ENCODE measurements at places on chromosomes 5 and 9. TPM values are rescaled to one million over a fixed set of nuclear protein-coding genes. Genes with fewer than 3 reads are reported as not detected.

DNA sequence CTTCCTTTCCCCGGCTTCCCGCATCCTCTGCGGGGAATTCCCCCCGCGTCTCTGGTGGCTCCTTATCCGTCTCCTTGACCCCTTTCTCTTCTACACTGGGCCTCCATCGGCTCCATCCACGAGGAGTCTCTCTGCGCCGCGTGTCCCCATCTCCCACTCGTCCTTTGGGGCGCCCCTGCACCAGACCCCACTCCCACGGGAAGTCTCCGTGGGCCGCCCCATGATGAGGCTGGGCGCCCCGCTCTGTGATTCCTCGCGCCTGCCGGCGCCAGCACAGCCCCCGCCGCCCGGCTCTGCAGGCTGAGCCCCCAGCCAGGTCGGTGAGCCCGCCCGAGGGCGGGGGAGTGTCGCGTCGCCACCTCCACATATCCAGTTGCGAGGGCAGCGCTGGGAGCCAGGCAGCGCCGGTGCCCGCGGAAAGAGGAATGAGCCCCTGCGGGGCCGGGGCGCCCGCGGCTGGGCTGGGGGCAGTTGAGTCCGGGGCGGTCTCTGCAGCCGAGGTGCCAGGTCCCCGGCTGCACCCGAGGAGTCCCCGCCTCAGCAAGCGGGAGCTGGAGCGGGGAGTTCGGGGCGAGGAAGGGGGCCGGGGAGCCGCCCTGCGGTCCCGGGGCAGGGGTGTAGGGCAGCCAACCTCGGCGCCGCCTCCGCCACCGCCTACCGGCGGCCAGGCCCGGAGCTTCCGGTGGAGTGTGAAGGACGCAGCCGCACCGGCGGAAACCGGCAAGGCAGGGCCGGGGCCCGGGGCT lies 2.1 kb upstream of the TRAF1 start:
- peaks cover 25% of the 10 kb centered on the region for H3K36me3 ChIP-seq
- peak overlapping the region; percentile 99 for H3K27ac ChIP-seq
- H3K4me3 ChIP-seq, result peak overlapping the region; percentile 80
- peak; percentile 86 for DNase-seq
- peaks cover 64% of the 10 kb centered on the region for H3K4me1 ChIP-seq

DNA sequence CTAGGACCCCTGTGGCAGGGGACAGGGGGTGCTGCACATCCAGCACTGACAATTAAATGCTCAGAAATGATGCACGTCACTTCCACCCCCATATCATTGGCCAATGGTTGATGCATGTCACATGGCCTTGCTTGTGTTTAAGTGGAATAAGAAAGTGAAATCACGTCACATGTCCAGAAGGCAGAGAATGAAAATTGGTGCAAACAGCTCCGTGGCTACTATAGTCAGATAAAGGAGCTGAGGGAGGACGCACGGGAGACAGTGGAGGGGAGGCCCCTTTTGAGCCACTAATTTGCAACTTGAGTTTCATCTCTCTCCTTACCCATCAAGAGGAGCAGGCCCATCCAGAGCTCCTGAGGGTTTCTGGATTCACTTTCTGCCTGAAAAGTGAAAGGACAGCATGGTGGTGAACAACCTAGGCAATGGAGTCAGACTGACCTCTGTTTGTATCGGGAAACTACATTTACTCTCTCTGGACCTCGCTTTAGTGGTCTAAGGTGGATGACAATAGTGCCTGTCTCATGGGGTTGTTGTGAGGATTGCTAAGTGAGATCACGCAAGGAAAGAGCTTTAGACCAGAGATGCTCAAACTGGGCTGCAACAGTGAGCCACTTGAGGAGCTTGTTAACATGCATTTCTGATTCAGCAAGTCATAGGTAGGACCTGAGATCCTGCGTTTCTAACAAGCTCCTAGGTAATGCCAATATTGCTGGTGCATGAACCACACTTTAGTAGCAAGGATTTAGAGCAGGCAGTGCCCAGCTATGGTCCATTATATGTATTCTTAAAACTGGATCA lies 133.9 kb upstream of the ADRA1B start:
- H3K4me1 ChIP-seq, result peaks cover 37% of the 10 kb centered on the region
- peaks cover 39% of the 10 kb centered on the region for H3K27me3 ChIP-seq
- no peak overlapping the region for H3K27ac ChIP-seq
- H3K4me3 ChIP-seq, result no peak overlapping the region
- DNase-seq, result peak; percentile 31

DNA sequence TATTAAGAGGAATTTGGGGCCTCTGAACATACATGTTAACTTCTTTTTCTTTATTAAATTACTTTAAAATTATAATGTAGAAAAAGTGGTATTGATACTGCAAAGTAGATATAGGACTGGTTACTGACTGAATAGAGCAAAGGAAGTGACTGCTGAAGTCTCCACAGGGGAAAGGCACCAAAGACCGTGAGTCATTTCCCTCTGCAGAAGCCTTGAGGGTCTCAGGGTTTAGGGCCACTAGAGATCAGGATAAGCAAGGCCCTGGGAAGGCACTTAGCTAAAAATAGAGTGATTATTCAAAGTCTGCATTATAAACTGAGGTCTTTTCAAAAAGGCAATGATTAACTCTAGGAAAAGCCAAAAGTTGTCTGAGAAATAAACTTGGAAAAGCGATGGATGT lies 44.7 kb upstream of the ITGA1 start:
- H3K27ac ChIP-seq, result peak overlapping the region; percentile 16
- no peak for DNase-seq
- no peaks in the 10 kb centered on the region for H3K36me3 ChIP-seq
- no peak overlapping the region for H3K4me3 ChIP-seq
- H3K4me1 ChIP-seq, result peaks cover 37% of the 10 kb centered on the region

DNA sequence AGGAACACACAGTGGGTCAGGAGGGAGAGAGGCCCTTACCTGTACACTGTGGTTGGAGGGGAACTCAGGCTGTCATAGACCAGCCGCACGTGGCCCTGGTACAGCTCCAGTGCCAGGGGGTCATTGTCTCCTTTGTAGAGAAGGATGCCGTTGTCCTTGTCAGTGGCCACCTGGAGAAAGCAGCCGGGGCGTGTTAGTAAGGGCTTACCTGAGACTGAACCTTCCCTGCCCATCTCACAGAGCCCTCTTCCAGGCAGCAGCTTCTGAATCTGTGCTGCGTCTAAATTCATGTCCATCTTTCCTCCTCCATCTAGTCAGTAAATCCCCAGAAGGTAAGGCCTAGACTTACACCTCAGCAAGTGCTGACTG lies 104.7 kb upstream of the PANK3 start:
- no peak overlapping the region for H3K4me3 ChIP-seq
- peaks cover 11% of the 10 kb centered on the region for H3K4me1 ChIP-seq
- no peaks in the 10 kb centered on the region for H3K27me3 ChIP-seq

GRCh38 chr5:124136609-124137008 lies 609.8 kb downstream of the ZNF608 start:
- no peak overlapping the region for H3K27ac ChIP-seq
- no peaks in the 10 kb centered on the region for H3K27me3 ChIP-seq
- no peaks in the 10 kb centered on the region for H3K4me1 ChIP-seq
- H3K4me3 ChIP-seq, result no peak overlapping the region
- no peak for DNase-seq

GRCh38 chr5:57695706-57696388 lies 213.2 kb upstream of the ACTBL2 start:
- no peak for DNase-seq
- no peak overlapping the region for H3K4me3 ChIP-seq

Gene NIPSNAP3A
- 12.5 TPM for total RNA-seq

Gene ZNF879
- total RNA-seq, result 2.4 TPM

Gene IL7R
- 169 TPM for total RNA-seq

Gene SRP19
- 49.1 TPM for total RNA-seq

- H3K36me3 ChIP-seq, result no peaks in the 10 kb centered on the region
- DNase-seq, result no peak
- no peaks in the 10 kb centered on the region for H3K4me1 ChIP-seq
- H3K27ac ChIP-seq, result no peak overlapping the region
- H3K27me3 ChIP-seq, result peaks cover 5% of the 10 kb centered on the region
- no peak overlapping the region for H3K4me3 ChIP-seq
Observed at GRCh38 chr9:14433351-14434157, 119.6 kb upstream of the NFIB start.

DNA sequence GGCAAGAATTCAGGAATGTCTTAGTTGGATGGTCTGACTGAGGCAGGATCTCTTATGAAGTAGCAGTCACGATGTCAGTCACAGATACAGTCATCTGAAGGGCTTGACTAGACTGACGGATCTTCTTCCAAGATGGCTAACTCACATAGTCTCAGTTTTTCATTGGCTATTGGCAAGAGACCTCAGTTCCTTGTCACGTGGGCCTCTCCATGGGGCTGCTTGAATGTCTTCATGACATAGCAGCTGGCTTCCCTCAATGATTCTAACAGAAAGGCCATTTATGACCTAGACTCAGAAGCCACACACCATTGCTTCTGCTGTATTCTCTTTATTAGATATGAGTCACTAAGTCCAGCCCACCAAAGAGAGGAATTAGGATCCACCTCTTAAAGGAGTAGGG lies 4.7 kb downstream of the APC start:
- H3K27ac ChIP-seq, result no peak overlapping the region
- no peaks in the 10 kb centered on the region for H3K36me3 ChIP-seq
- H3K4me1 ChIP-seq, result peaks cover 13% of the 10 kb centered on the region
- no peak for DNase-seq
- H3K4me3 ChIP-seq, result no peak overlapping the region
- no peaks in the 10 kb centered on the region for H3K27me3 ChIP-seq

- no peak for DNase-seq
- H3K4me3 ChIP-seq, result no peak overlapping the region
- H3K27ac ChIP-seq, result no peak overlapping the region
- H3K36me3 ChIP-seq, result peaks cover 12% of the 10 kb centered on the region
- H3K4me1 ChIP-seq, result no peaks in the 10 kb centered on the region
Observed at GRCh38 chr5:94707359-94707758, 88.9 kb downstream of the SLF1 start.

DNA sequence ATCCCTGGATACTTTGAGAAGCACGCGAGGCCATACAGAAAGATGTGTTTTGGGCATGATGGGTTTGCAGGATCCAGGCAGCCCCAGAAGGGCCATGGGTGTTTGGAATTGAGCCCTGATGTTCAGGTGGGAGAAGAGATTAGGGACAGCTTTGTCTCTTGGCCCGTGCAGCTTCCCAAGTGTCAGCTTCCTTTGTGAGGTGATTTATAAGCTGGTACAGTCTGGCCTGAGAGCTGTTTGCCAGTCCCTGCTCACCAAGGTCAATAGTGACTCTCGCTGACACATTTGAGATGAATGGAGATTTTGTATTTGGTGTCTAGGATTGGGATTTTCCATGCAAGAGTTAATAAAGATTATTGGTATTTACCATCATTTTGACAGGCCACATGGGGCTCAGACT lies 165.9 kb downstream of the ICE1 start:
- no peak overlapping the region for H3K4me3 ChIP-seq
- DNase-seq, result no peak
- H3K27me3 ChIP-seq, result peaks cover 9% of the 10 kb centered on the region
- no peak overlapping the region for H3K27ac ChIP-seq

GRCh38 chr5:133610489-133611356 lies 1.6 kb downstream of the FSTL4 start:
- H3K4me1 ChIP-seq, result peaks cover 7% of the 10 kb centered on the region
- no peak overlapping the region for H3K27ac ChIP-seq

DNA sequence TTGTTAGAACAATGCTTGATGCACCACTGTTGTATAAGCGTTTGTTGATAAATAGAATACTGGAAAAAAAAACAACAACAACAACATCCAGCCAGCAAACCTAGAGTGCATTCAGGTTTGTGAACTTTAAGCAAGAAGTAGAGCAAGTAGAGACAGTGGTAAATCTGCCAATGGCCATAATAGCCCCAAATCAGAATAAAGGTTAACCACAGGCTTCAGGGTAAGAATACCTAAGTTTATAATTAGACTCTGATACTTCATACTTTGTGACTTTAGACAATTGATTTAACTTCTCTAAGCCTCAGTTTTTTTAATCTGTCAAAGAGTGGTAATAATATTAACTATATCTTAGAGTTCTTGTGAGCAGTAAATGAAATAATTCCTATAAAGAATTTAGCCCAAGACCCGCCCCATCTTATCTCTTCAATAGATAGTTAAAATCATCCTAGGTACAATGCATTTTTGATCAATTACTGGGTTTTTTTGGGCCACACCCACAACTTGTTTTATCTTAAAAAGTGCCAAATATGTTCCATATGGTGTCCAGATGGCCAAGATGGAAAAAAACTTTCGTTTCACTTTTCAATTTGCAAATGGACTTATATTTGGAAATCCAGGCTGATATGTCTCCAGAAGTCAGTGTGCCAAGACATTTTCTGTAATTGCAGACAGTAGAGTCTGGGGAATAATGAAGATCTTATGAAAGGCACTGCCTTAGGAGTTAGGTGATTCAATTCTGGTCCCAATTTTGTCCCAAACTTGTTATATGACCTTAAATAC lies 24.5 kb upstream of the DPYSL3 start:
- DNase-seq, result no peak
- no peaks in the 10 kb centered on the region for H3K36me3 ChIP-seq
- H3K27me3 ChIP-seq, result no peaks in the 10 kb centered on the region
- no peak overlapping the region for H3K27ac ChIP-seq
- no peaks in the 10 kb centered on the region for H3K4me1 ChIP-seq

Gene SYK
- not detected for total RNA-seq

- H3K4me1 ChIP-seq, result no peaks in the 10 kb centered on the region
- no peak for DNase-seq
- no peaks in the 10 kb centered on the region for H3K36me3 ChIP-seq
- no peak overlapping the region for H3K27ac ChIP-seq
Observed at GRCh38 chr5:9766581-9766980, 136.4 kb upstream of the TAS2R1 start.

DNA sequence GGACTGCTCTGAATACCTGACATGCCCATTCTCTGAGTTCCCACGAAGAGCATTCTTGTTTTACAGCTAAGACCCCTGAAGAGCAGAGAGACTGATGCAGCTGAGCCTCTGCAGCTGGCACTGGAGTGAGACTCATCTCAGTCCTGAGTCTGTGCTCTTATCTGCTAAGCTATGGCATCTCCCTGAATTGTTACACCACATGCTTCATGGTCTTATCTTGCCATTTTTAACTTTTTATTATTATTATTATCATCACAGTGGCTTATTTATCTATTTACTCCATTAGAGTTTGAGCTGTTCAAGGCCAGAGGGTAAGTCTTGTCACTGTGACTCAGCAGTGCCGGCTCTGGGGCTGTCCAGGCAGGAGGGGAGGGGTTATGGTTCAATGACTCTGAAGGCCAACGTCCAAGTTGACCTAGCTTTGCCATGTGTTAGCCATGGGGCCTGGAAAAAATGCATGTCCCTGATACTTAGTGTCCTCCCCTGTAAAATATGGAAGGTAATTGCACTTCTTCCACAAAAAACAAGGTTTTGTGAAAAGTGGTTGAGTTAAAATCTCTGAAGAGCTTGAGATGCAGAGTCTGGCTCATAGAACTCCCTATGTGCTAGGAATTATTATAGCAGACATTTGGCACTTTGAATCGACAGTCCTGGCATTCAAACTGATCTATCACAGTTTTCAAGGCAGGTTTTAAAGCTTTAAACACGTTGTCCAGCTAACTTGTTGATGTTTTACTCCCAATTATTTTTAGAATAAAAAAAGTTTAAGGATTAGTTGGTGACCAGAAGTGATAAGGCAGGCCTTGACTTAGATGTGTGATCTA lies 94.6 kb downstream of the ALDH1A1 start:
- no peaks in the 10 kb centered on the region for H3K4me1 ChIP-seq
- peaks cover 3% of the 10 kb centered on the region for H3K27me3 ChIP-seq
- no peak overlapping the region for H3K4me3 ChIP-seq
- no peak overlapping the region for H3K27ac ChIP-seq
- DNase-seq, result no peak

GRCh38 chr5:93572608-93573353 lies 8.2 kb downstream of the NR2F1-AS1 start:
- no peaks in the 10 kb centered on the region for H3K36me3 ChIP-seq
- H3K27me3 ChIP-seq, result peaks cover 80% of the 10 kb centered on the region
- no peak overlapping the region for H3K4me3 ChIP-seq
- peaks cover 19% of the 10 kb centered on the region for H3K4me1 ChIP-seq
- DNase-seq, result no peak

All from activated CD4-positive, alpha-beta memory T cell treated with anti-CD3 and anti-CD28 coated beads for 36 hours (primary cell).